ENCODE measurements at places on chromosomes 12 and 14.

GRCh38 chr14:68891851-68892660 is 87.0 kb downstream of the ACTN1 start:
- H3K4me1 ChIP-seq = peaks cover 91% of the 10 kb centered on the region
- peak overlapping the region; percentile 98 for H3K27ac ChIP-seq

- H3K4me3 ChIP-seq = no peak overlapping the region
- H3K4me1 ChIP-seq = peaks cover 70% of the 10 kb centered on the region
- no peak overlapping the region for H3K27ac ChIP-seq
These were observed 9.7 kb downstream of the HIF1A start for GRCh38 chr14:61705017-61705416.

GRCh38 chr12:11693601-11694000 is 44.1 kb downstream of the ETV6 start:
- peak overlapping the region; percentile 72 for H3K27ac ChIP-seq
- H3K36me3 ChIP-seq = no peaks in the 10 kb centered on the region
- H3K27me3 ChIP-seq = no peaks in the 10 kb centered on the region
- no peak for ATAC-seq
- no peak overlapping the region for H3K4me3 ChIP-seq
- H3K4me1 ChIP-seq = peaks cover 21% of the 10 kb centered on the region

GRCh38 chr12:70120970-70121369 is 122.3 kb upstream of the CNOT2 start:
- no peak overlapping the region for H3K27ac ChIP-seq
- H3K27me3 ChIP-seq = no peaks in the 10 kb centered on the region
- no peak overlapping the region for H3K4me3 ChIP-seq

GRCh38 chr12:28033538-28033915 is 61.0 kb upstream of the PTHLH start:
- H3K36me3 ChIP-seq = no peaks in the 10 kb centered on the region
- no peaks in the 10 kb centered on the region for H3K27me3 ChIP-seq
- ATAC-seq = no peak
- H3K4me1 ChIP-seq = no peaks in the 10 kb centered on the region
- H3K27ac ChIP-seq = no peak overlapping the region
- H3K4me3 ChIP-seq = no peak overlapping the region

DNA sequence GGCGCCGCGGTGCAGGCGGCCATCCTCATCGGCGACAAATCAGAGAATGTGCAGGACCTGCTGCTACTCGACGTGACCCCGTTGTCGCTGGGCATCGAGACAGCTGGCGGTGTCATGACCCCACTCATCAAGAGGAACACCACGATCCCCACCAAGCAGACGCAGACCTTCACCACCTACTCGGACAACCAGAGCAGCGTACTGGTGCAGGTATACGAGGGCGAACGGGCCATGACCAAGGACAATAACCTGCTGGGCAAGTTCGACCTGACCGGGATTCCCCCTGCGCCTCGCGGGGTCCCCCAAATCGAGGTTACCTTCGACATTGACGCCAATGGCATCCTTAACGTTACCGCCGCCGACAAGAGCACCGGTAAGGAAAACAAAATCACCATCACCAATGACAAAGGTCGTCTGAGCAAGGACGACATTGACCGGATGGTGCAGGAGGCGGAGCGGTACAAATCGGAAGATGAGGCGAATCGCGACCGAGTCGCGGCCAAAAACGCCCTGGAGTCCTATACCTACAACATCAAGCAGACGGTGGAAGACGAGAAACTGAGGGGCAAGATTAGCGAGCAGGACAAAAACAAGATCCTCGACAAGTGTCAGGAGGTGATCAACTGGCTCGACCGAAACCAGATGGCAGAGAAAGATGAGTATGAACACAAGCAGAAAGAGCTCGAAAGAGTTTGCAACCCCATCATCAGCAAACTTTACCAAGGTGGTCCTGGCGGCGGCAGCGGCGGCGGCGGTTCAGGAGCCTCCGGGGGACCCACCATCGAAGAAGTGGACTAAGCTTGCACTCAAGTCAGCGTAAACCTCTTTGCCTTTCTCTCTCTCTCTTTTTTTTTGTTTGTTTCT is 1.7 kb downstream of the HSPA2 start:
- peak overlapping the region; percentile 89 for H3K27ac ChIP-seq
- H3K4me1 ChIP-seq = no peaks in the 10 kb centered on the region
- H3K4me3 ChIP-seq = peak overlapping the region; percentile 69
- peaks cover 5% of the 10 kb centered on the region for H3K27me3 ChIP-seq

- H3K27ac ChIP-seq = no peak overlapping the region
- no peak for ATAC-seq
- no peaks in the 10 kb centered on the region for H3K36me3 ChIP-seq
- H3K4me3 ChIP-seq = no peak overlapping the region
These were observed 176.4 kb downstream of the ANO2 start for GRCh38 chr12:5768581-5769196.

GRCh38 chr12:39502726-39503125 is 59.8 kb upstream of the KIF21A start:
- H3K4me1 ChIP-seq = no peaks in the 10 kb centered on the region
- no peak for ATAC-seq
- H3K4me3 ChIP-seq = no peak overlapping the region
- H3K27ac ChIP-seq = no peak overlapping the region
- no peaks in the 10 kb centered on the region for H3K36me3 ChIP-seq

- no peak overlapping the region for H3K27ac ChIP-seq
- no peak for ATAC-seq
- H3K36me3 ChIP-seq = no peaks in the 10 kb centered on the region
These were observed 7.3 kb upstream of the TMEM119 start for GRCh38 chr12:108605000-108605689.

- no peak for ATAC-seq
- peaks cover 16% of the 10 kb centered on the region for H3K36me3 ChIP-seq
- no peak overlapping the region for H3K4me3 ChIP-seq
- H3K27me3 ChIP-seq = no peaks in the 10 kb centered on the region
These were observed 40.2 kb downstream of the TEAD4 start for GRCh38 chr12:2999265-2999841.

- H3K4me3 ChIP-seq = no peak overlapping the region
- no peak for ATAC-seq
- no peaks in the 10 kb centered on the region for H3K27me3 ChIP-seq
- H3K4me1 ChIP-seq = no peaks in the 10 kb centered on the region
These were observed 244.6 kb upstream of the MDGA2 start for GRCh38 chr14:47919997-47920396.

DNA sequence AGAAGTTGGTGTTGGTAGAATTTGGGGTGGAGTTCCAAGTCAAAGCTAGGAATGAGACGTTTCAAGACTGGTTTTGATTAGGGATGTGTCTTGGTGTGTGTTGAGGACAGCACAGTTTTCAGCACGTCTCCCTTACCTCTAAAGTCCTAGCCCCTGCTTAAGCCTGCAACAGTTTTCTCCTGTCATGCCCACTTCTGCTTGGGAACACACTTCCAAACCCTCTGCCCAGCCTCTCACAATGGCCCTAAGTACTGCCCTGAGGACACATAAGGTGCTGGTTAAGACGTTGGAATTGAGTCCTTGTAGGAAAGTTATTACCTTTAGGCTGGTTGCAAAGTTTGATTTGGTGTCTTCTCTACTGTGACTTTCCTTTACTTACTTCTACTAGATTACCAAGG is 710 bp upstream of the BMAL2 start:
- ATAC-seq = no peak
- peak overlapping the region; percentile 27 for H3K27ac ChIP-seq
- peaks cover 10% of the 10 kb centered on the region for H3K36me3 ChIP-seq
- H3K27me3 ChIP-seq = no peaks in the 10 kb centered on the region

GRCh38 chr14:22939684-22940083 is 10.5 kb upstream of the PRMT5 start:
- no peak overlapping the region for H3K27ac ChIP-seq
- no peak for ATAC-seq
- H3K27me3 ChIP-seq = no peaks in the 10 kb centered on the region
- no peak overlapping the region for H3K4me3 ChIP-seq
- no peaks in the 10 kb centered on the region for H3K4me1 ChIP-seq
- no peaks in the 10 kb centered on the region for H3K36me3 ChIP-seq

DNA sequence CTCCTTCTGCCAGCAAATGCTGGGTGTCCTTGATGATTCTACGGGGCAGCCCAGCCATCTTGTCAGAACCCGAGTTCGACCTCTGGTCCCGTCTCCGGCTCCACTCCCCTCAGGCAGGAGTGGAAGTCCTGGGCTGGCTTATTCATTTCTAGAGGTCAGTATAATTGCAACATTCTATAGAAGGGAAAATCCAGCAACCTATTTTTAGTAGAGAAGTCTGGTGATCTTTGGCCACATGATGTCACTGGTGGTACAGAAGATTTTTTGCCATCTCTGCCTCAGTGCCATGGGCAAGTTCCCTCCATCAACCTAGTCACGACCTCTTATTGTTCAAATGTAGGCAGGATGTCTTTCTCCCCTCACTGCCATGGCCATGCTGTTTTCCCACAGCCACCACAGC is 22.4 kb downstream of the OR10G2 start:
- no peaks in the 10 kb centered on the region for H3K27me3 ChIP-seq
- H3K4me1 ChIP-seq = no peaks in the 10 kb centered on the region
- no peak overlapping the region for H3K4me3 ChIP-seq
- ATAC-seq = no peak
- no peaks in the 10 kb centered on the region for H3K36me3 ChIP-seq
- no peak overlapping the region for H3K27ac ChIP-seq

DNA sequence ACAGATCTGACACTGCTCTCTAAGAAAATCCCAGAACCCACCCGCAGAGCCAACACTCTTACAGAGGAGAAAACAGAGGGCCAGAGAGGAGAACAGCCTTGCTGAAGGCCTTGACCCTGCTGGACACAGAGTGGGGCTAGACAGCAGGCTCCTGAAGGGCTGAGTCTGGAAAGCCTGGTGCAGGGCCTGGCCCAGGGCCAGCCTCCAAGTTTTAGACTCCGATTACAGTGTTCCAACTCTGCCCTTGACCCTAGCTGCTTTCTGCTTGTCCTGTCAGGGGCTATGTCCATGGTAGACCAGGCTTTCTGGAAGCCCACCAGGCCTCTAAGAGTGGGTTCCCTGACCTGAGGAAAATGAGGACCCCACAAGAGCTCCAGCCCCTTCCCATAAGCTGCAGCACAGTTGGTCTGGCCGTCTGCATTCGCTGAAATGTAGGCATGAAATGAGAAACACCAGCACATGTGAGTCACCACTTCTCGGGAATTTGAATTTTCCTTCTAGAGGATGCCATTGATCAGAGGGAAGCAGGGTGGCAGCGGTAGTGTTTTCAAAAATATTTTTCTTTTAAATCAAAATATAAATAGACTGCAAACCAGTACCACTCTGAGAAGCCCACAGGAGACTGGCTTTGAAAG is 154.4 kb downstream of the CALM1 start:
- no peaks in the 10 kb centered on the region for H3K27me3 ChIP-seq
- no peak overlapping the region for H3K4me3 ChIP-seq
- H3K4me1 ChIP-seq = peaks cover 21% of the 10 kb centered on the region
- H3K27ac ChIP-seq = peak overlapping the region; percentile 85
- ATAC-seq = no peak
- no peaks in the 10 kb centered on the region for H3K36me3 ChIP-seq

GRCh38 chr12:46494424-46494823 is 121.9 kb upstream of the SLC38A2 start:
- H3K36me3 ChIP-seq = no peaks in the 10 kb centered on the region
- H3K4me1 ChIP-seq = peaks cover 7% of the 10 kb centered on the region
- peak; percentile 50 for ATAC-seq
- peak overlapping the region; percentile 40 for H3K27ac ChIP-seq

- no peaks in the 10 kb centered on the region for H3K4me1 ChIP-seq
- H3K27ac ChIP-seq = no peak overlapping the region
- no peaks in the 10 kb centered on the region for H3K36me3 ChIP-seq
- peaks cover 27% of the 10 kb centered on the region for H3K27me3 ChIP-seq
- ATAC-seq = no peak
- no peak overlapping the region for H3K4me3 ChIP-seq
These were observed 1.7 kb upstream of the SELPLG start for GRCh38 chr12:108635201-108635996.

DNA sequence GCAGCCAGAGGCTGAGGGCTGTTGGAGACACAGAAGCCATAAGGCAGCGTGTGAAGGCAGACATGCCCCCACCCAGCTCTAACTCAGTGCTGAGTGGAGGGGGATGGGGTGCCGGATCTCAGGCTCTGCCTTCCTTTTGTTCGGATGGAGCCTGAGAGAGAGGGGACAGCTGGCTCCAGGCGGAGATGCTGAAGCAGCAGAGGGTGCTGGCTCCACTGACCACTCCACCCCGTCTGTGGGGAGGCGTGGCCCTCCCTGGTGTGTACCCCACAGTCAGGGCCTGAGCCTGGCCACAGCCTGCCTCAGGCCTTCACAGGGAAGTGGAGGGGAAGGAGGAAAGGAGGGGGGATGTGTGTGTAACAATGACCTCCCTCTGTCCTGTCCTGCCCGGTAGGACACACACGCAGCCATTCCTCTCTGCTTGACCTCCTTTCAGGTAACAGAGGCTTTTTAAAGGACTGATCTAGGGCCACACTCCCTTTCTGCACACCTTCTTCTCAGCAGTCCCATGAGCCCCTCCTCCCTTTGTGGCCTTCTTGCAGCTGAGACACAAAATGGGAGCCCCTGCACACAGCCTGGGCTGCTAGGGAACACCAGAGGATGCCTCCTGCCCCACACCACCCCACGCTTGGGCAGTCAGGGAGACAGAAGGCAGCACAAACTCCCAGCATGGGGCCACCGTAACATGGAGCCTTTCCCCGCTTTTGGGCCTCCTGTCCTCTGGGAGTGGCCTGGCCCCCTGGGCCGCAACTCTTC is 9.6 kb upstream of the ENDOU start:
- peaks cover 60% of the 10 kb centered on the region for H3K4me1 ChIP-seq
- no peaks in the 10 kb centered on the region for H3K27me3 ChIP-seq
- H3K27ac ChIP-seq = peak overlapping the region; percentile 87
- no peak for ATAC-seq

- no peak overlapping the region for H3K4me3 ChIP-seq
- no peaks in the 10 kb centered on the region for H3K4me1 ChIP-seq
- no peak for ATAC-seq
- no peaks in the 10 kb centered on the region for H3K36me3 ChIP-seq
- no peak overlapping the region for H3K27ac ChIP-seq
These were observed 42.0 kb upstream of the TSPAN9 start for GRCh38 chr12:3035171-3035570.

- no peak for ATAC-seq
- no peaks in the 10 kb centered on the region for H3K27me3 ChIP-seq
- H3K36me3 ChIP-seq = no peaks in the 10 kb centered on the region
- no peak overlapping the region for H3K4me3 ChIP-seq
These were observed 96.7 kb downstream of the CCER1 start for GRCh38 chr12:90858252-90858651.

- no peak overlapping the region for H3K4me3 ChIP-seq
- H3K36me3 ChIP-seq = no peaks in the 10 kb centered on the region
These were observed 84.6 kb downstream of the OTOGL start for GRCh38 chr12:80183939-80184338.

GRCh38 chr14:94101748-94102147 is 8.8 kb upstream of the IFI27 start:
- H3K27ac ChIP-seq = no peak overlapping the region
- H3K4me1 ChIP-seq = no peaks in the 10 kb centered on the region
- H3K27me3 ChIP-seq = no peaks in the 10 kb centered on the region
- H3K4me3 ChIP-seq = no peak overlapping the region
- no peaks in the 10 kb centered on the region for H3K36me3 ChIP-seq

- ATAC-seq = no peak
- peak overlapping the region; percentile 94 for H3K27ac ChIP-seq
- H3K27me3 ChIP-seq = no peaks in the 10 kb centered on the region
- H3K36me3 ChIP-seq = no peaks in the 10 kb centered on the region
These were observed 2.2 kb downstream of the ORAI1 start for GRCh38 chr12:121628536-121628935.

- ATAC-seq = peak; percentile 37
- H3K4me1 ChIP-seq = no peaks in the 10 kb centered on the region
- H3K4me3 ChIP-seq = no peak overlapping the region
- H3K27ac ChIP-seq = peak overlapping the region; percentile 91
- H3K27me3 ChIP-seq = no peaks in the 10 kb centered on the region
These were observed 8.4 kb upstream of the INF2 start for GRCh38 chr14:104680806-104681688.

- no peak overlapping the region for H3K27ac ChIP-seq
- H3K4me3 ChIP-seq = no peak overlapping the region
- no peaks in the 10 kb centered on the region for H3K36me3 ChIP-seq
These were observed 780.5 kb downstream of the NRXN3 start for GRCh38 chr14:78950649-78951048.
